Stimulated activated CD4-positive, alpha-beta T cell treated with anti-CD3 and anti-CD28 coated beads, Interleukin-1b, Interleukin-23, amount 100 ng/mL, for 24 hours (primary cell): ENCODE measurements at places on chromosomes 13 and 19.
A peak's percentile ranks its signal among the peaks of the same experiment; 100 is the strongest.

GRCh38 chr13:42836930-42837690 lies 55.7 kb downstream of the FAM216B start:
- no peak for DNase-seq

DNA sequence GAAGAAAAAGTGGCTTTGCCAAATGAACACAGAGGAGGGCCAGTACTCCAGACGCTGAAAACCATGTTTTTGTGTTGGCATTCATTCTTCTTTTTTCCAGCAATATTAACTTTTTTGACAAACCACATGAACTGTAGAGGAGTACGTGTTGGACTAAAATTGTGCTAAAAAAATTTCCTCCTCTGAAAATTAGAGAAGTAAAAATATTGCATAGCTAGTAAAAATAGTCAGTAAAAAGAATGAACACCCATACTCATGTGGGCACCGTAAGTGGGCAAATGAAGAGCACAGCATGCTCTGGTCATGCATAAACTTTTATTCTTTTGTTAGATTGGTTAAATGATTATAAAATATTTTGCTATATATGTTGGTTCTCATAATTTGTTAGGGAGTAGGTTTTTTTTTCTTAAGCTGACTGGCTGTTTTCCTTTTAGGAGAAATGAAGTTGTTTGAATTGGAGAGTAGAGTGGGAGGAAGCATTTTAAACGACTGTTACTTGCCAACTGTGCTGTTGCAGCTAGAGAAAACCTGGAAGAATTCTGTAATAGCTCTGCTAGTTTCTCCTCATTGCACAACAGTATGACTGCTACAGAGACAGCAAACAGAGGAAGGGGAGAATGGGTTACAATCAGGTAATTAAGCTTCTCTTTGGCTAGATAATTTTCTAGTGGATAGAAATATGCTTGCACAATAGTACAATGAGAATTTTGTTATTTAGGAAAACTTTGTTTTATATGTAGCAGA lies 222.4 kb downstream of the KCTD12 start:
- DNase-seq, result no peak

- DNase-seq, result no peak
These were observed 533.8 kb upstream of the PCDH9 start for GRCh38 chr13:67763984-67764383.

GRCh38 chr19:41310033-41310831 lies at the start of gene CCDC97:
TSS of gene CCDC97 (plus strand) at chr19:41310172. CDS start at chr19:41310311, 139 bp downstream.
- DNase-seq, result peak; percentile 83

DNA sequence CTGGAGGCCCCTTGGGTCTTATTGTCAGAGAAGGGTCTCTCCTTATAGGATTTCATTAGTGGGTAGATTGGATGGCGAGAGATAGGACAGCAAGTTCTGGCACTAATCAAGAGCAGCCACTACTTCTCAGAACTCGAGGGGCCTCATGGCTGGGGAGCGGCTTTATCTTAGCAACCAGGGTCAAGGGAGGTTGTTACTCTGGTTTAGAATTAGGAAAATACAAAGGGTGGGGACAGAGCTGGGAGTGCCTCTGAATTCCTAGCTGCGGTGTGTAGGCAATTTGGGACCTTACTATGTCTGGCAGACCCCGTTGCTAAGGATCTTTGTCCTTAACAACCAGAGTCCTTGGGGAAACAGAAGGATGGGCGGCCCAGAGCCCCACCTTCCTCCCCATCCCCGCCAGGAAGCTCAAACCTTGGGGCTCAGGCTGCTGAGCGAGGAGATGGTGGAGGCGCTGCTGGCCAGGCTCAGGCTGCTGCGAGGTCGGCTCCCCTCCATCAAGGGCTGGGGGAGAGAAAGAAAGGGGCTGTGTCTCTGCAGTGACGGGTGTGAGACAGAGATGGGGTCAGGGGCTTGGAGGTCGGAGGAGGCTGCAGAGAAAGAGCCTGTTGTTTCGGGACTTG lies 1.2 kb downstream of the PLEKHA4 start:
- DNase-seq, result no peak

GRCh38 chr13:30744056-30744680 lies 8.8 kb downstream of the ALOX5AP start:
- DNase-seq, result peak; percentile 71

DNA sequence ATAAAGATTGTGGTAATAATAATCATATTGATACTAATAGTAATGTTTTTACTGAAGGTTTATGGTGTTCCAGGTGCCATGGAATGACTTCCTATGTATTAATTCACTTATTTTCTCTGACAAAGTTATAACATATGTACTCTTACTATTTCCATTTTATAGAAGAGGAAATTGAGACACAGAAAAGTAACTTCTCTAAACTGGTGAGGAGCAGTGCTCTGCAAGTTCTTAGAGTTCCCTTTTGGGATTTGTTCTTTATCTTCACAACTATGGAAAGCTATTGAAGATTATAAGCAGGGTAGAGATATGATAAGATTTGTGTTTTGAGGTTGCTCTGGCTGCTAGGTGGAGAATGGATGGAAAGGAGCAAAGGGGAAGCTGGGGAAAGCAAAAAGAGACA lies 83.9 kb upstream of the OLFM4 start:
- no peak for DNase-seq

DNA sequence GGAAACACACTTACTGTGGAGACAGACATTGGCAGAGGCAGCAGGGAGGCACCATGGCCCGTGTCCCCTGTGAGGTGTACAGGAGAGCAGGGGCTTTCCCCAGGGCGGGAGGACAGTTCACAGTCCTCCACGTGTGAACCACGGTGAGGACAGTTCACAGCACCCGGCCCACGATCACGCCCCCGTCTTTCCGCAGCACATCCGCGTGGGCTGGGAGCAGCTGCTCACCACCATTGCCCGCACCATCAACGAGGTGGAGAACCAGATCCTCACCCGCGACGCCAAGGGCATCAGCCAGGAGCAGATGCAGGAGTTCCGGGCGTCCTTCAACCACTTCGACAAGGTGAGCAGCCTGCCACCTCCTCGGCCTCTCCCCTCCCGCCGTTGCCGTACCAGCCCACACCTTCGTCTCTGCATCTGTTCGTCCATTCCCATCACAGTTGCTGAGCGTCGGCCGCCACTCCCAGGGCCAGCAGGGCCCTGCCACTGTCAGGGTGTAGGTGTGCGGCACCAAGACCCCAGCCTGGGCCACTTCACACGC lies 17.4 kb downstream of the CAPN12 start:
- DNase-seq, result no peak

DNA sequence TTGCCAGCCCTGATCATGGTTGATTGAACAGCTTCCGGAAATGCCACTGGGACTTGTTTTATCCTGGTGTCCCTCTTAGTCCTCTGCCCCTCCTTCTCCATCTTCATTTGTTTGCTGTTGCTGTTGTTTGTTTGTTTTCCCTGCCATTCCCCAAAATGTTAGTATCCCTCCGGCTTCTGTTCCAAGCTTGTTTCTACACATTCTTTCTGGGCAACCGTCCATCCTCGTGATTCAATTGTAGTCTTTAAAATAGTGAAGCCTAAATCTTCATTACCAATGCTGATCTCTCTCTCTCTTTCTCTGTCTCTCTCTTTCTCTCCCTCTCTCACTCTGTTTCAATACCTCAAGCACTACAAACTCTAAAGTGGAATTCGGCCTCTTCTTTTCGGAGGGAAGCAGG lies 649.3 kb upstream of the ARGLU1 start:
- no peak for DNase-seq

DNA sequence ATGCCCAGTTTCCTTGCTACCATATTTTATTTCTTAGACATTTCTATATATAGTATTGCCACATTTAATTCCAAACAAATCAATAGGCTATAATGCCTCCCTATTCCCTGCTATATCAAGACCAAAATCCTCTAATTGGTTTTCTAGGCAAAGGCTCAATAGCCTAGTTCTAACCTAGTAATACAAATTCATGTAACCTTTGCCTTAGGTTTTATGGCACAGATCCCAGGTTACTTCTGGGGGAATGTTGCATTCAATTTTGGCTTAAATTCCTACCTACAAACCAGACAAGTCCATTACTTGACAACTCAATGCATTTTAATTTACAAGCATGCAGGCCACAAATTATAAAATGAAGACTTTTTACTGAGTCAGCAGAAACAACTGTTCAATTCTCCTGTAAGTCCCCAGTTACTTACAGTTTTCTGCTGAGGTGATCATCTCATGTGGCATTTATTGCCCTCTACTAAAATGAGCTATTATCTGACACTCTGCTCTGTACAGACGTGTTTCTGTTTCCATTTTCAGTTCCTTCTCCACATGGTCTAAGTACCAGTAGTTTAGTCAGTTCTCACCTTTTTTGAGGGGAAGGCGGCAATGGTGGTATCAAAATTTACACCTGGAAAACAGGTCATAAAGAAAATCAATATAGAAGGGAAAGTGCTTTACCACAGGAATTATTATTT lies 11.7 kb downstream of the KCNRG start:
- no peak for DNase-seq

GRCh38 chr13:32968316-32968715 lies 47.9 kb upstream of the KL start:
- DNase-seq, result no peak

- DNase-seq, result no peak
These were observed 184.8 kb downstream of the TEX29 start for GRCh38 chr13:111505175-111505777.

DNA sequence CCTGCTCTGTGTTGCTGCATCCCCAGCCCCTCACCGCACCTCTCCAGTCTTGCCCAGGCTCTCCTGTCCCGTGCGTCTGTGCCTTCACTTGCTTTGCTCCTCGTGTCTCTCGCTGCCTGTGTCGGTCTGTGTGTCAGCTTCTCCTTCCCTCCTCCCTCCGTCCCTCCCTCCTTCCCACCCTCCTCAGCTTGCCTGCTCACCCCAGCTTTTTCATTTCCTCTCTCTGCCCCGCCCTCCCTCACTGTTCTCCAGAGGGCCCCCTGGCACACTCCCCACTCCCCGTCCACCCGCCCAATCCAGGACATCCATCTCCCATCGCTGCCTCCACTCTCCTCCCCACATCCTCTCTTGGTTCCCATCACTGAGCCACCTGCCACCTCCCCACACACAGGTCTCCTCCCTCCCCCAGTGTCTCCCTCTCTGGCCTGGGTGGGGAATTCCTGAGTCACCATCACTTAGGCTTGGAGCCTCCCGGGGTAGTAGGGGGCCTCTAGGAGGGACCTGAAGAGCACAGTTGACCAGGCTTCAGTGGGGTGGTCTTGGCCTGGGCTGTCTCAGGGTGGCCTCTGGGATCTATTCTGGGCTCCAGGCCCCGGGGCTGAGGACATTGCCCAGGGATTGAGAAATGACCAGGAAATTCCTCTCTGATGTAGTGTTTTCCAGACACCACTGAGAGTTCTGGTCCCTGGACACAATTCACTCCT lies at the start of gene PTGIR:
TSS of gene PTGIR (minus strand) at position 132 of the 704 bp plus-strand sequence. CDS start 864 bp downstream, outside the sequence.
- DNase-seq, result no peak

DNA sequence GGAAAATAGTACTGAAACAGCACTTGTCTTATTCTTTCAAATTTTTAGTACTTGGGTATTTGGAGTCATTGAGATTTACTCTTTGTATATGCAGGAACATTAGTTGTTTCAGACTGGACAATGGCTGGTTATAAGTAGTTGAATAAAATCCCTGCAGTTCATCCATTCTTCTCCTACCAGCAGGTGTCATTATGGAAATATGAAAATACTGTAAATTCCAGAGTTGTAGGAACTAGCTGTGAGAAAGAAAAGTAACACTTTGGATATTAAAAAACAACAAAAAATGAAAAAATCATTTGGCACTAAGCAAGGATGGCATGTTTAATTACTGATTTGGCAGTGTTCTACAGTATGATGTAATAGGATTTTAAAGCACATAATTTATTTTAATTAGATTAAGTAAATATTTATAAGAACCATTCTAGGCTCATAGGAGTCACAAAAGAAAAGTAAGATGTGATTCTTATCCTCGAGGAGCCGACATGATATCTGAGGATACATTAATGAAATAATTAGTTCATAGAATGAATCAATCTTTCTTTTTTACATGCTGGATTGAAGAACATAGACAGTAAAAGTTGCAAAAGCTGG lies 155.3 kb downstream of the KCNRG start:
- DNase-seq, result no peak

- no peak for DNase-seq
These were observed 890.1 kb upstream of the PCDH20 start for GRCh38 chr13:62305756-62306155.

DNA sequence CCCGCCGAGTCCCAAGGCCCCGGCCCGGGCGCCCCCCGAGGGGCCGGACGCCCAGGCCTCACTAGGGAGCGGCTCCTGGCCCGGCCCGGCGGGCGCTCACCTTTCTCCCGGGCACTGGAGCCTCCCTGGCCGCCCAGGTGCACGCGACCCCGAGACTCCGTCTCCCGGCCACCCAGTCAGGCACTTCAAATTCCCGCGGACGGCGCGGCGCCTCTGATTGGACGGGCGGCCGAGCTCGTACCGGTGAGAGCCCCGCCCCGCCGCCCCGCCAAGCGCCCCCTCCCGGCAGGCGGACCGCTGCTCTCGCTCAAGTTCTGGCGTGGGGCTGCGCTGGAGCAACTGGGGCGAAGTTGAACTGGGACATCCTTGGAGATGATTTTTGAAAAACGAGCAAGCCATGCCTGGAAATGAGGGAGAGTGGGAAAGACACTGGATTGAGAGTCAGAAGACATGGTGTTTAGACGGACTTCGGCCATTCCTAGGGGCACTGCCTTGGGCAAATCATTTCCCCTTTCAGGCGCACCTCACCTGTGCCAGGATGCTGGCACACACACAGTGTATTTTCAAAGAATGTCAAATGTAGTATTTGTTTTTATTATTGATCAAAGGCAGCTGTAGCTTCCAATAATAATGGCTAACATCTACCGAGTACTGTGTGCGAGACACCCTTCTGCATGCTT lies 485.3 kb downstream of the UQCRFS1 start:
- peak; percentile 7 for DNase-seq

- DNase-seq, result no peak
These were observed 11.1 kb downstream of the TEX101 start for GRCh38 chr19:43425567-43426392.

GRCh38 chr19:5206751-5207075 lies 133.9 kb downstream of the PTPRS start:
- no peak for DNase-seq

GRCh38 chr19:9941671-9942070 lies 5.4 kb upstream of the OLFM2 start:
- DNase-seq, result no peak

- no peak for DNase-seq
These were observed 281.3 kb downstream of the MTUS2 start for GRCh38 chr13:29101409-29101808.

DNA sequence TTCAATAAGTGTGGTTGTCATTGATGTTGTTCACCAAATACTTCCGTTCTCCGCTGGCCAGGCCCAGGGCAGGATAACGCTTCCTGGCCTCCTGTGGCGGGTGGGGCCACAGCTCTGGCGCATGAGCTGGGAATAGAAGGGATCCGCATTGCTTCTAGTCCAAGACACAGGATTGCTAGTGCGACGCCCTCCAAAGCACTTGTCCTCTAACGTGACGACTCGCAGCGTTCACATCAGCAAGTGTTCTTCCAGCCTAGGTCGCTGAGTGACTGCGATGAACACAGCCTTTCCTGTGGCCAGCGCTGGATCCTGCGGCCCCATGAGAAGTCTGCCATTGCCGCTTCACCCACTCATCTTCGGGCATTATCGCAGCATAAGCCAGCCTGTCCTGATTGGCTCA lies 39.4 kb downstream of the VSTM2B start:
- no peak for DNase-seq

- DNase-seq, result no peak
These were observed 32.5 kb upstream of the NDFIP2 start for GRCh38 chr13:79448413-79448812.

- DNase-seq, result no peak
These were observed 186.2 kb downstream of the POSTN start for GRCh38 chr13:37412241-37412921.
